ENCODE measurements at places on chromosomes 1 and 21. TPM values are rescaled to one million over a fixed set of nuclear protein-coding genes. Genes with fewer than 3 reads are reported as not detected.

Gene APOBEC4
- total RNA-seq: not detected

- no peak for DNase-seq
These were observed 31.9 kb upstream of the COL6A2 start for GRCh38 chr21:46065914-46066551.

Gene PMVK
- 34.2 TPM for total RNA-seq

Gene DNASE2B
- not detected for total RNA-seq

- no peak for DNase-seq
These were observed 30.3 kb upstream of the DNAJC11 start for GRCh38 chr1:6731905-6732304.

Gene PDZK1
- not detected for total RNA-seq

GRCh38 chr1:154529308-154529707, 27.1 kb upstream of the SHE start:
- no peak for DNase-seq

Gene KCNJ9
- total RNA-seq: 0.06 TPM

GRCh38 chr1:217048104-217048707, 325.0 kb upstream of the ESRRG start:
- peak; percentile 1 for DNase-seq

DNA sequence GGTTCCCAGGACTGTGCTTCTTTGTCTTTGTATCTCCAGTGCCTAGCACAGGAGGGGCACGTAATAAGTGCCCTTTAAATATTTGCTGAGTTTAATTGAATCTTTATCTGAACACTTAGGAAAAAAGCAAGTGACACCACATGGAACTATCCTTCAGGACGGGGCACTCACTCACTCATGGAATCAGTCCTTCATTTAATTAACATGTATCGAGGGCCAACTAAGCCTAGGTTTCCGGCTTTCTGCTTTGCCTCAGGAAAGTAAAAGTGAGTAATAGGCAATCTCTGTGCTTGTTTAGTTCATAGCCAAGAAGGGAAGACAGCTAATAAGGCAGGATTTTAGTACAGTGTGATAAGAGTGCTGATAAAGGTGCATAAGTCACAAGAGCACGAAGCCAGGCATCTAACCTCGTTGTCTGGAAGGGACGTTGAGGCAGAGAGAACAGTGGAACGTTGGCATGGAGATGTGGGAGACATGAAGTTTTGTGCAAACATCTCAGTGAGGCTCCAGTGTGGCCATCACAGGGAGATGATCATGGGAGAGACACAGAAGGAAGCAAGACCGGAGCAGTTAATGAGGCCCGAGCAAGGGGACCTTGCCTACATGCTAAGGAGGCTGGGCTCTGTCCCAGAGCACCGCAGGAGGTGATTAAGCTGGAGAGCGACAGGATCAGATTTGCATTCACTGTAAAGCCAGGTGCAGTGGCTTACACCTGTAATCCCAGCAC, 54.1 kb upstream of the TRIM67 start:
- no peak for DNase-seq

DNA sequence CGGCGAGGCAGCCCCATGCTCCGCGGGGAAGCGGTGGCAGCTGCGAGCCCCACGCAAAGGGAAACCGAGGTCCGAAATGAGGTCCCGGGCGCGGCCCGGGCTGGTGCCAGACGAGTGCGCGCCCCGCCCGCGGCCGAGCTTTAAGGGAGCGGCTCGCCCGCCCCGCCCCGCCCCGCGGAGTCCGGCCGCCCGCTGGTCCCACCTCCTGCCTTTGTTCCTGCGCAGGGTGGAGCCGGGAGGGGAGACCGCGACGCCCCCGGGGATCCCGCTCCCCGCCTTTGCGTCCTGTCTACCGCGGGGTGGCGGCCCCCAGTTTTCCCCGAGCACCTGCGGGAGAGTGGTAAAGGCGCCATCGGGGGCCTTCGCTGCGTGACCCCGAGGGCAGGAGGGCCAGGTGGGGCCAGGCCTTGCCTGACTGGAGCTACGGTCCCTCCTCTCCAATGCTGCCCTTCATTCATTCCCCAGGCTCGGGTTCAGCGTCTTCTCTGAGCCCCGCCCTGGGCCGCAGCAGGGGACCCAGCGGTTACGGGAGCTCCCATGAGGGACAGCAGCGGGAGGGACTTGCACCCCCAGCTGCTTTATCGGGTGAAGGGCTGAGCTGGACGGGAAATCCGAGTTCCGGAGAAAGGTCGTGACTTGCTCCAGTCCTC, at the start of gene HES2:
Gene HES2, minus strand, starts transcription at position 116 of the 650 bp plus-strand sequence. Its CDS starts 99 bp downstream, at position 17.
- no peak for DNase-seq

- DNase-seq: no peak
These were observed 13.7 kb upstream of the TMEM51 start for GRCh38 chr1:15139654-15140350.

Gene MCOLN2
- 37.4 TPM for total RNA-seq

Gene MRTO4
- 60.4 TPM for total RNA-seq

GRCh38 chr1:25011943-25012638, 82.0 kb upstream of the RUNX3 start:
- no peak for DNase-seq

Gene FCGR3A
- total RNA-seq: 0.59 TPM

Gene SAMD13
- 0.29 TPM for total RNA-seq

DNA sequence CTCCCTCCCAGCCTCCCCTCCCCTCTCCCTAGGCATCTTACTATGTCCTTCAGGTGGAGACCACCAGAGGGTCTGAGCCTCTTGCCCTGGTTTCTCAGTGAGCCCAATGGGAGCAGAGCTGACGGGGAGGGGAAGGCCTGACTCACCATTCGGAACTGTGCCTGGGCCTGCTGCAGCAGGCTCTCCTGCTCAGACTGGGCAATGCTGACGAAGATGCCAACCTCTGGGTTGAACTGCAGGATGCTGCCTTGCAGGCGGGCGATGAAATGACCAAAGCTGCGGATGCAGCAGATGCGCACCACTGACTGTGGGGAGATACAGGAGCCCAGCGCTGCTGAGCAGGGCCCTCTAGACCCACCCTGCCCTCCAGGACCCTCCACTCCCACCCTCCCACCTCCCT, 11.0 kb upstream of the PAQR6 start:
- no peak for DNase-seq

- no peak for DNase-seq
These were observed 41.6 kb upstream of the AGL start for GRCh38 chr1:99808391-99809115.

- DNase-seq: no peak
These were observed 241.6 kb downstream of the SMYD3 start for GRCh38 chr1:246265481-246265880.

GRCh38 chr1:155026588-155026987, 7.0 kb downstream of the DCST2 start:
- no peak for DNase-seq

GRCh38 chr1:207344221-207344620, 22.7 kb downstream of the CD55 start:
- no peak for DNase-seq

DNA sequence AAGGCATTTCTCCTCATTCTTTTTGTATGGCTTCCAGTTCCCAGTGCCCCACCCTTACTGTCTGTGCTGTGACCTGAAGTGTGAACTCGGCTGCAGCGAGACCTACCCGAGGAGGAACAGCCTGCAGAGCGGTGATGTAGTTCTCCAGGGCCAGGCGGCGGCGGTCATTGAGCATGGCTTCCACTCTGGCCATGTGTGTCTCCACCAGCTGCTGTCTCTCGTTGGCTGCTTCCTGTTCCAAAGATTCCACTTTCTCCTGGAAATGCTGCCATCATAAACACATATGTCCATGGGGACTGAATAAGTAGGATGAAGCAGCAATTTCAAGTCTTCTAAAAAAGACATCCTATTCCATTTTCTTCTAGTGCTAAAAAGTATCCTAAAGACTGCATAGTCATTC, 195.6 kb downstream of the APP start:
- DNase-seq: no peak

Gene C21orf58
- 36.0 TPM for total RNA-seq

GRCh38 chr1:184941735-184942134, 32.6 kb downstream of the NIBAN1 start:
- peak; percentile 34 for DNase-seq

Gene DFFA
- 34.4 TPM for total RNA-seq

DNA sequence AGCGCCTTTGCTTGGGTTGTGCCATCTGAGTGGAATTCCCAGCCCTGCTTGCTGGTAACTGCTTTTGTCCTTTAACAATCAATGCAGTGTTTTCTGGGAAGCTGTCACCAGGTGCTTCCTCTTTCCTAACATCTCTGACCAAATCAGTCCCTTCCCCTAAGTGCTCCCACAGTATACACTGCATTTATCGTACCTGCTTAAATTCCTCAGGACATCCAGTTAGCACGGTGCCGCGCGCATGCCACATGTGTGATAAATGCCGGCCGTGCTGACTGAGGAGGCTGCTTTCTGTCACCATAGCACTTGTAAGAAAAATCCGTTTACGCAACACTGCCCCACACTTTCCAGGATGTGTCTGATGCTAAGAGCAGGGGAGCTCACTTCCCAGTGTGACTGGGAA, 115.4 kb downstream of the BCAR3 start:
- no peak for DNase-seq

DNA sequence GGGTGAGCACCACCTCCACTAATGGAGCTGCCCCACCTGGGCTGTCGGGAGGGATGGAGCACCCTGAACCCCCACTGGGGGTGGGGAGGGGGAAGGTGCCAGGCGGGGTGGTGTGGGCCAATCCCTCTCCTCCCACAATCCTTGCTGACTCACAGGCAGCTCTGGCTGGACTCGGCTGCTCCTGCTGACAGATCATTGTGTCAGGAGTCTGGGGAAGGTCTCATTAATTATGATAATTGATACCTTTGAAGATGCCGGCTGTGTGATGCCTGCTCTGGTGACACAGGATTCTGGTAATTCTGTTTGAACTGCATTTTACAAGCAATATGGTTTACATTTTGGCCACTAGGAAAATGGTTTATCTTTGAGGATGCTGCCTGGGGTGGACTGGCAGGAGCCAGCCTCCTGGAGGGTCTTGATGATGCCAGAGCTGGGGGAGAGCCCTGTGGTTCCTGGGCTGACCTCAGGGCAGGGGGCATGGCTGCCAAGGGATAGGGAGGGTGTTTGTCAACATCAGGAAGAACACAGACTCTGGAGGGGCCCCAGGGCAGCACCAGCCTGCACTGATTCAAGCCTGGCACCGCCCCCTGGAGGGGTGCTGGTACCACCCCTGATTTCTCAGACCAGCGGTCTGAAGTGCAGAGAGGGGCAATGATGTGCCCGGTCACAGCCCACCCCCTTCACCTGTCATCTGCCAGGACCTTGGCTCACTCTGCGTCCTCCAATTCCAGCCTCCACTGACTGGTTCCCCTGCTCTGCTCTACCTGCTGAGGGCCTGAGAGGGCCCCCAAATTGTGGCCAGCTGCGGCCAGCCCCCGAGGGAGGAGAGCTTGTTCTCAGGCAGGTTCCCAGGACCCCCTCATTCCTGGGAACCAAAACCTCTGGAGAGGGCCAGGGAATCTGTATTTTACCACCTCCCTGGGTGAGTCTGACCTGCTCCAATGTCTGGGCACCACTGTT, 338.8 kb downstream of the MATN1 start:
- DNase-seq: no peak

- DNase-seq: no peak
These were observed 522 bp downstream of the DISP3 start for GRCh38 chr1:11479375-11479979.

- DNase-seq: no peak
These were observed 119.4 kb downstream of the SLC16A1 start for GRCh38 chr1:112836642-112837041.

All from activated naive CD4-positive, alpha-beta T cell treated with anti-CD3 and anti-CD28 coated beads, Interleukin-2, amount 50 U/mL, for 72 hours (primary cell).